EH (cell line): ENCODE measurements at places on chromosomes 11 and 22.
A peak's percentile ranks its signal among the peaks of the same experiment; 100 is the strongest.

GRCh38 chr11:44456544-44457300 lies 108.7 kb upstream of the CD82 start:
- DNase-seq, result no peak

DNA sequence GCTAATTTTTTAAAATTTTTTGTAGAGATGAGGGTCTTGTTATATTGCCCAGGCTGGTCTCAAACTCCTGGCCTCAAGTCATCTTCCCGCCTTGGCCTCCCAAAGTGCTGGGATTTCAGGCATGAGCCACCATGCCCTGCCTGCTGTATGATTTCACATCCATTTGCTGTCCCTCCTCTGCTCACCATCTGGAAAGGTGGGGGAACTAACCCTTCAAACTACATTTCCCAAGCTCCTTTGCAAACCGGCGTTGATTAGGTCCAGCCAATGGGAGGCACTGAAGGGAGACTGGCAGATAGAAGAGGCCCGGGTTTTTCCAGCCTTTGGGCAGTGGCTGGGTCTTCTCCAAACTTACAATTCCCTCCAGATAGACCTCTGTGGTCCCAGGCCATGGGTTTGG lies 19.3 kb downstream of the RFPL1 start:
- peak; percentile 58 for DNase-seq

GRCh38 chr22:27612115-27612514 lies 189.4 kb downstream of the MN1 start:
- no peak for DNase-seq

- DNase-seq, result no peak
These were observed 1.6 kb downstream of the RTCB start for GRCh38 chr22:32410459-32410858.

GRCh38 chr11:16745950-16746605 lies 7.6 kb downstream of the C11orf58 start:
- no peak for DNase-seq

GRCh38 chr11:77530879-77531278 lies 57.0 kb upstream of the PAK1 start:
- DNase-seq, result no peak

DNA sequence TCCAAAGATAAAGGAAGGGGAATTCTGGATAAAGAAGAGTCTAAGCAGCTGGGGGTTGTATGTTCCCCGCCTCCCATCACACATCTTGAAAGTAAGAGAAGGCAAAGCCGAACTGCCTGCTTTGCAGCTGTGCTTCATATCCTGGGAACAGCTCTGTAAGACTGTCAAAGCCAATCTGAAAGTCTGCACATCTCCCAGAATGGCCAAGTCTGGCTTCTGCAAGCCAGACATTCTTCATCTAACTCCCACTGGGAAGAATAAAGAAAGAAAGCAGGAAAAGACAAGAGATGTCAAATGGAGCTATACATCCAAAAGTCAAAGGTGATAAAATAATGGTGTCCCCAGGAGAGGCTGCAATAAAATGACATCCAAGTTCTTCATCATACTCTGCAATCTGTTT lies 15.4 kb downstream of the MORC2 start:
- peak; percentile 35 for DNase-seq

DNA sequence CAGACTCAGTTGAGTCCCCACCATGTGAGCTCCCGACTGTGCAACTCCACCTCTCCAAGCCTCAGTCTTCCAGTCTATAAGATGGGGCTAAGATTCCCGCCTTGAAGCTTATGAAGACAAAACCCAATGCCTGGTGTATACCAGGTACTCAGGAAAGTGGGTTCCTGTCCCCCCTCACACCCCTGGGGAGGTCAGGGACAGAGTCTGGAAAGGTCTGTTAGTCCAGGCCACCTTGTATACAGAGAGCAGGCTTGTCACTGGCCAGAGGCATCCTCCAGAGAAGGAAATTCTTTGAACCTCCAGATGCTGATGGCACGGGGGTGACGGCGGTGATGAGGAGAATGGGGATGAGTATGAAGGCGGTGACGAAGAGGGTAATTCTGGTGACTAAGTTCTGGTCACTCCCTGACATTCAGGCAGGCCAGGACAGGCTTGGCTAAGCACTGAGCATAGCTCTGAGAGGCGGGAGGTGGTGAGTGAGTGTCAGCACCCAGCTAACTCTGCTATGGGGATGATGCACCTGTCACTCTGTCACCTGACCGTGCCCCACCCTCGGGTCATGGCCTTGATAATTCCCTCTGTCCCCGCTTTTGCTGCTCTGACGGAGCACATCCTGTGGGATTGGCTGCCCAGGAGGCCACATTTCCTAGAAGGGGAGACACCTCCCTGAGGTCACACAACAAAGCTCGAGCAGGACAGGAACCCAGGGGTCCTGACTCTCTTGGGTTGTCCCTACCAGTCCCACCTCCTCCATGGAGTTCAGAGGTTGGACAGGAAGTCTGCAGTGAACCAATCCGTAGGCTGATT lies 30.9 kb upstream of the CSNK1E start:
- DNase-seq, result peak; percentile 24

DNA sequence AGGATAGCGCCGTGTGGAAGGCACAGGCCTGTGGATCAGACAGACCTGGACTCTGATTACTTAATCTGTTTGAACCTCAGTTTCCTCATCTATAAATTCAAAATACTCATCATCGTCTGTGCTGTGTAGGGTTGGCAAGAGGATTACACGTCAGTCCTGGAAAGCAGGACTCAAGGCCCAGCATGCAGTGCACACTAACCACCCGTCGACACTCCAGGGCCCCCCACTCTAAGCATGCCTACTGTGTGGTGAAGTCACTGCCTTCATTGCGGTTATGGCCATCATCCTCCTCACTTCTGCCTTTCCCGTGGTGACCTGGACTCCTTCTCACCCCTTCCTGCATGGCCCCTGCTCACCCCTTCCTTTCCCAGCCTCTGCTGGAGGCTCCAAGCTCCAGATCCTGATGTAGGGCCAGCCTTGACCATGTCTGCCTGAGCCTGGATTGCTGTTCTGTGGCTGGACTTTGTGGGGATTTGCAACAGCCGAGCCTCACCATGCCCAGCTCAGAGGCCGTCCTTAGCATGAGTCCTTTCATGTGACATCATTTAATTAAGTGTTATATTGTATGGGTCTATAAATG lies 1158.0 kb downstream of the TBC1D22A start:
- no peak for DNase-seq

GRCh38 chr11:33895752-33896137 lies 3.9 kb upstream of the LMO2 start:
- DNase-seq, result no peak

- no peak for DNase-seq
These were observed 45.5 kb downstream of the ARFGAP2 start for GRCh38 chr11:47131136-47131535.

DNA sequence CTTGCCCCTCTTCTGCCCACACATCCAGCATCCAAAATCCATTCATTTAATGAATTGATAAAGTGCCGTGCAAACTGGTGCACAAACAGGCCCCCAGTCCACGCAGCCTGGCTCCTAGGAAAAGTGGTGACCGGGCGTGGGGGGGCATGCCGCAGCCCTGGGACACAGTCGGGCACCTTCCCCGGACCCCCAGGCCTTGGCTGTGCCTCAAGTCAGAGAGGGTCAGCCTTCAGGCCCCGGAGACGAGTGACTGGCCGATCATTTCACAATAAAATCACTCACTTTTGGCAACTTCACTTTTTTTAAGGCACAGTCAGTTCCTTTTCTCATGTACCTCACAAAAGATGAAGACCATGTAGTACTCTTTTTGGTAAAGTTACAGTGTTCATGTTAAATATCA lies 8.0 kb downstream of the CDPF1 start:
- DNase-seq, result no peak

DNA sequence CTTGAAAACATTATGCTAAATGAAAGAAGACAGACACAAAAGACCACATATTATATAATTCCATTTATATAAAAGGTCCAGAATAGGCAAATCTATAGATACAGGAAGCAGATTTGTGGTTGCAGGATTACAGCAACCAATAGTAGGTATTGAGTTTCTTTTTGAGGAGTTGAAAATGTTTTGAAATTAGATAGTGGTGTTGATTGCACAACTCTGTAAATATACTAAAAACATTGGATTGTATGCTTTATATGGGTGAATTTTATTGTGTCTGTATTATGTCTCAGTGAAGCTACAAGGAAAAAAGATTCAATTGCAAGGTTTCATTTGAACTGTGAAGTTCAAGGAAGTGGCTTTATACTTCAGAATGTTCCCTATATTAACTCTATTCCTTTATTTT lies 3.0 kb upstream of the RRAS2 start:
- no peak for DNase-seq
